Activated CD4-positive, alpha-beta T cell treated with anti-CD3 and anti-CD28 coated beads, Interleukin-2, Interleukin-6, amounts not matched to agents 100 ng/mL and 50 ng/mL, durations not matched to agents 16 hours and 8 hours (primary cell): ENCODE measurements at places on chromosomes 6 and 20.

DNA sequence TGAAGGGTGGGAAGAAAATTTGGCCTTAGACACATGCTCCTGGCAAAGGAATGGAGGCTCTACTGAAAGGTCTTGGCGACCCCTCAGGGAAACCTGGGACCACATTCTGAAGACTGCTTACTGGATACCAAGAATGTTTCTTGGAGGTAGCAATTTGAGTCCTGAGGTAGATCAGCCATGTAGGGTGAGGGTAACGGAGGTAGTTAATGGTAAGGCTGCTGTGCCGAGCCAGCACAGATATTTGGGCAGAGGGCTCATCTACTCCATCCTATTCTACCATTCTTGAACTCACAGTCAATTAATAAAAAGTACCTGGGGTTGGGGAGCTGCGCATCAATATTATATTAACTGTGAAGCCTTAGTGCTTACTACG lies 401 bp upstream of the PHF3 start:
- no peak for DNase-seq

- DNase-seq, result peak; percentile 27
Measured at GRCh38 chr6:42505385-42505718, 53.6 kb upstream of the TRERF1 start.

GRCh38 chr6:45184040-45184439 lies 144.1 kb upstream of the RUNX2 start:
- no peak for DNase-seq

- peak; percentile 32 for DNase-seq
Measured at GRCh38 chr6:40845553-40845952, 193.5 kb downstream of the UNC5CL start.

DNA sequence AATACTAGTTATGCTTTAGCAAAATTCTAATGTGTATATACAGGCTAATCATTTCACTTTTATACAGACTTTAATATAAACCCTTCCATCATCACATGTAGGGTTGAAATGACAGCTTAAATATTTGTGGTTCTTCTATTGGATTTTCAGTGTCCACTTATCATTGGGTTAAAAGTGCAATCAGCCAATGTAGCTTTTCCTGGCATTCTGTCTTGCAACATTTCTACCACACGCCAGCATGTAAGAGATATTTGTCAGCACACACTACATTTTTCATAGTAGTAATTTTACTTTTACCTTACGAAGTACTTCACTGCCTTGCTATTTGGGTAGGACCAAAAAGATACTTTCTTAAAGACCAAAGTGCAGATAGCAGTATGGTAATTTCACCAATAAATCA lies 252.0 kb downstream of the TBX18 start:
- no peak for DNase-seq

DNA sequence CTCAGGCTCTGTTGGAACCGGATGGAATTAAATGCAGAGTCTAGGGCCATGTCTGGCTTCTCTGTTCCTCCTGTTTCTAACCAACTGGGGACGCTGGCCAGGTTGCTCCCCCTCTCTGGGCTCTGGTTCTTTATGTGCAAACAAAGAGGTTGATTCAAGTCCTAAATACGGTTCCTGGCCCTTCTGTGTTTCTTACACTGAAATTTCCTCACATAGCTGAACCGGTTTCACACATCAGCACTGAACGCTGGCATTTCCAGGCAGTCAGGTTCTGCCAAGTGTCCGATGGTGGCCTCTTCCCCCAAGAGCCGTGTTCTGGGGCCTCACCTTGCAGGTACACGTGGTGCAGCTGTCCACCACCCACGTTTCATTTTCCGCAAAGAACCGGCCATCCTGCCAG lies 13.5 kb downstream of the THBS2 start:
- DNase-seq, result no peak

DNA sequence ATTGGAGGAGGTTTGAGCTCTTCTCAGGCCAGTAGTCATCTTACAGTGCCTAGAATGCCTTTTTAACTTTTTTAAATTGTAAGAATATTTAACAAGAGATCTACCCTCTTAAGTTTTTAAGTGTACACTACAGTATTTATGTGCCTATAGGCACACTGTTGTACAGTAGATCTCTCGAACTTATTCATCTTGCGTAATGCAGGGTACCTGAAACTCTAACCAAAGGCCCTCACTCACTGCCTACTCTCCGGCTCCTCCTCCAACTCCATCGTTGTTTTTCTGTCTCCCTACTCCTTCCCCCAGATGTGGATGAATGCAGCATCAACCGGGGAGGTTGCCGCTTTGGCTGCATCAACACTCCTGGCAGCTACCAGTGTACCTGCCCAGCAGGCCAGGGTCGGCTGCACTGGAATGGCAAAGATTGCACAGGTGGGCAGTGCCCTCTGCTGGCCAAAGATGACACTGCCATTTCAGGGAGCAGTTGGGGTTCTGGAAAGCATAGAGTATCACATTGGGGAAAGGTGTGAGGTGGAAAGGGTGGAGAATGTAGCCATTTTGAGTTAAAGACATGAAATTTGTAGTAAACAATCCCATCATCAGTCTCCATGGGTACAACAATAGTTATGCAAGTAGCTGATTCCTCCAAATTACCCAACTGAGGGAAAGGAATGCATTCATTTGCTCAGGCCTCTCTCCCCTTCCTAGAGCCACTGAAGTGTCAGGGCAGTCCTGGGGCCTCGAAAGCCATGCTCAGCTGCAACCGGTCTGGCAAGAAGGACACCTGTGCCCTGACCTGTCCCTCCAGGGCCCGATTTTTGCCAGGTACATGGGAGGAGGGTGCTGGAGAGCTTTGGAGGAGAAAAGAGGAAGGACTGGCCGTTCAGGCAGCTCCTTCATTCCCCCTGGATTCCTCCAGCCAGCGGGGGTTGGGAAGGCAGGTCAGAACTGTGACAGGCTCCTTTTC lies 18.4 kb upstream of the ZNF76 start:
- peak; percentile 82 for DNase-seq

DNA sequence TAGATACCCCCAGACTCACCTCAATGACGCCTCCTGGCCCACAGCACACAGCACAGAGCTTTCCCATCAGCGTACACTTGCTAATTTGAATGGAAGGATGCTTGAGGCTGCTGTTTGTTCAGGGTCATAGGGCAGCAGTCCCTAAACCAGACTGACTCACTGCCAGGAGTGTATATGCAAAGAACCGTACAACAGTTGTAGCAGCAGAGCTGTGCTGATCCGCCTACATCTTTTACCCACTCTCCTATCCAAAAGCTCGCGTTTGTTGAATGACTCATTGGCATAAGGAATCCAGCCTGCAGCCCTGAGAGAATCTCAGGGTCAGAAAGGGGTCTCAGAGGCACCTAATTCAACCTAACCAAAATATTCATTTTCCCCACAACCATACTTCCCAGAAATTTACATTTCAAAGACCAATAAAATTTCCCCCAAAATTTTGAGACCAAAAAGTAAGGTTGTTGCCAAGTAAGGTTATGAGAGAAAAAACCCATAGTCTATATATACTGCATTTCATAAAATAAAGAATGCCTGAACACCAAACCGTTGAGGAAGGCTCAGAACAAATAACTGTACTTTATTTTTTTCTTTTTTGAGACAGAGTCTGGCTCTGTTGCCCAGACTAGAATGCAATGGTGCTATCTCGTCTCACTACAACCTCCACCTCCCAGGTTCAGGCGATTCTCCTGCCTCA lies 35.3 kb upstream of the CCND3 start:
- DNase-seq, result peak; percentile 28

DNA sequence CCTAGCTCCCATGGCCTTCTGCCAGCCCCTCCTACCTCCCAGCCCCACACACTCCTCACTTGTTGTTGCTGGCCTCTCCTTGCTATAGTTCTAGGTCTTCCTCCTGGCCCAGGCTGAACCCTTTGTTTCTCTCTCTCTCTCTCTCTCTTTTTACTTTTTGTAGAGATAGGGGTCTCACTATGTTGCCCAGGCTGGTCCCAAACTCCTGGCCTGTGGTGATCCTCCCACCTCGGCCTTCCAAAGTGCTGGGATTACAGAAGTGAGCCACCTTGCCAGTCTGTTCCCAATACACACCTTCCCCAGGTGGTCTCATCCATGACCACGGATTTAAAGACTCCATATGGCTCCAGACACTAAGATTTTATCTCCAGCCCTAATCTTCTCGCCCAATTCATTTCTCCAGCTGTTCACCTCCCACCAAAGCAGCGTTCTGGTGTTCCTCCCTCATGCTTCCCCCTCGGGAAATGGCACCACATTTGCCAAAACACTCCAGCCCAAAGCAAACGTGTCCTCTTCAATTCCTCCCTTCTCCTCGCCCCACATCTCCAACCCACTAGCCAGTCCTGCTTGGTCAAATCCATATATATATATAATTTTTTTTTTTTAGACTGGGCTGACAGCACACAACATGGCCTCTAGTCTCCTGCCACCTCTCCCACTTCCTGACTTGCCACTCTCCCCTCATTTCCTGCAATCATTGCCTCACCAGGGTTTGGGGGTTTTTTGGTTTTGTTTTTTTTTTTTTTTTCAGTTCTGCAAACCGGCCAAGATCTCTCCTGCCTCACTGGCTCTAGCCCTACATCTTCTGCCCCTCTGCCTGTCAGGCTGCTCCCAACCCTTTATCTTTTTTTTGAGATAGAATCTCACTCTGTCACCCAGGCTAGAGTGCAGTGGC lies 104.4 kb downstream of the NCR2 start:
- DNase-seq, result peak; percentile 56

GRCh38 chr6:72825315-72825911 lies 203.5 kb downstream of the KCNQ5 start:
- no peak for DNase-seq

DNA sequence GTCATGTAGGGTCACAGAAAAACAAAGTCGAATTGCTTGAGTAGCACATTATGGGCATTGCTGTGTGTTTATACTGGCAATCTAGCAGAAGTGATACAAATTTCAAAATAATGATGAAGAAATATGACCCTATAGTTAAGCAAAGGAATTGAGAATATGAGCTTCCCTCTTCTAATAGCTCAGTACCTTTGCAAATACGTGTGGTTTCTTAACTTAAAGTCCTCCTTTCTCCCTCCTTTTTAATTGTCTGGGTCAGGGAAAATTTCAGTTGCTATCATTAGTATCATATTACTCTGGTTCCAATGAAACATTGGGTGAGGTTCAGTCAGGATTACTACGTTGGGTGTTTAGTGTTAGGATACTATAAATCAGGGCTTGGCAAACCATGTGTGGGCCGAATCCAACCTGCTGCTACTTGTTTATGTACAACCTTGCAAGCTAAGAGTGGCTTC lies 166.8 kb upstream of the CARMIL1 start:
- DNase-seq, result no peak

GRCh38 chr20:6704132-6704861 lies 63.2 kb upstream of the BMP2 start:
- DNase-seq, result no peak

DNA sequence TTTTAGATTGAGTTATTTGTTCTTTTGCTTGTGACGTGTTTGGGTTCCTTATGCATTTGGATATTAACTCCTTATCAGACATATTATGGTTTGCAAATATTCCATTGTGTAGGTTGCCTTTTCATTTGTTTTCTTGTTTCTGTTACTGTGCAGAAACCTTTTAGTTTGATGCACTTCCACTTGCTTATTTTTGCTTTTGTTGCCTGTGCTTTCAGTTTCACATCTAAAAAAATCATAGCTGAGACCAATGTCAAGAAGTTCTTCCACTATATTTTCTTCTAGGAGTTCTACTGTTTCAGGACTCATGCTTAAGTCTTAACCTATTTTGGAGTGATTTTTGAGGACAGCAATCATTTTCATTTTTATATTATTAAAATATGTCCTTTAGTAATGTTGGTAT lies 113.5 kb downstream of the EPM2A start:
- no peak for DNase-seq

DNA sequence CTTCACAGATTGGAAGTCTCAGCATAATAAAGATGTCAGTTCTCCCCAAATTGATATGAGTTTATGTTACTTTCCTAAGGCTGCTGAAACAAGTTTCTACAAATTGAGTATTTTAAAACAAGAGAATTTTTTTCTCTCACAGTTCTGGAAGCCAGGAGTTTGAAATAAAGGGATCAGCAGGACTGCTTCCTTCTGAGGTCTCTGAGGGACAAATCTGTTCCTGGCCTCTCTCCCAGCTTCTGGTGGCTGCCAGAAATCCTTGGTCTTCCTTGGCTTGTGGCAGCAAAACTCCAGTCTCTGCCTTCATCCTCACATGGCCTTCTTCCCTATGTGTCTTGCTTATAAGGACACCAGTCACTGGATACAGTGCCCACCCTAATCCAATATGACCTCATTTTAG lies 136.1 kb downstream of the TFAP2A start:
- no peak for DNase-seq

DNA sequence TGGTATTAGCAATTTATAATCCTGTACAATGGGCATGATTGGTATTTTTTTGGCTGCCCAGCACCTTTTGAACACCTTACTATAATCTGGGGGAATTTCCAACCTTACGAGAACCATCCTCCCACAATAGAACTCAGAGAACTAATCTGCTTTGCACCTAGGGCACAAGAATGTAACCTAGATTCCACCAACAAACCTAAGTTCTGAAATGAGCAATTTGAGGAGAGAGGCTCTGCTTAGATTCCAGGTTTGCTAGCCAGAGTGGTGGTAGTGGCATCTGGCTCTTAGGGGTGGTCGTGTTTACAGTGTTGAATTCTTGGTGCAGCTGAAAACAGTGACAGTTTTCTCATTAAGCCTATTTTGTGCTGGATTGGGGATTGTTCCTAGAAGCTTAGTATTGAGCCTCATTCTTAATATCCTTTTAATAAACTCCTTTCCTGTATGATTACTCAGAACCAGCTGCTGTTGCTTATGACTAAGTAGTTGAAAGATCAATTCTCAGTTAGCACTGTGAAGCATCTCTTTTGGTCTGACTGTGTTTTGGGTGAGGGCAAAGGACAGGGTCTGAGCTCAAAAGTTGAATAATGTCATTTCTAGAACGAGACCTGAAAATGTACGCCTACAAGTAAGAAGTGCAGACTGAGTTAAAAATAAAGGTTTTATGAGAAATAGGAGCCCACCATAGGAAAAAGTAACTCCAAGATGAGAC lies 385.6 kb downstream of the CDKAL1 start:
- peak; percentile 86 for DNase-seq

DNA sequence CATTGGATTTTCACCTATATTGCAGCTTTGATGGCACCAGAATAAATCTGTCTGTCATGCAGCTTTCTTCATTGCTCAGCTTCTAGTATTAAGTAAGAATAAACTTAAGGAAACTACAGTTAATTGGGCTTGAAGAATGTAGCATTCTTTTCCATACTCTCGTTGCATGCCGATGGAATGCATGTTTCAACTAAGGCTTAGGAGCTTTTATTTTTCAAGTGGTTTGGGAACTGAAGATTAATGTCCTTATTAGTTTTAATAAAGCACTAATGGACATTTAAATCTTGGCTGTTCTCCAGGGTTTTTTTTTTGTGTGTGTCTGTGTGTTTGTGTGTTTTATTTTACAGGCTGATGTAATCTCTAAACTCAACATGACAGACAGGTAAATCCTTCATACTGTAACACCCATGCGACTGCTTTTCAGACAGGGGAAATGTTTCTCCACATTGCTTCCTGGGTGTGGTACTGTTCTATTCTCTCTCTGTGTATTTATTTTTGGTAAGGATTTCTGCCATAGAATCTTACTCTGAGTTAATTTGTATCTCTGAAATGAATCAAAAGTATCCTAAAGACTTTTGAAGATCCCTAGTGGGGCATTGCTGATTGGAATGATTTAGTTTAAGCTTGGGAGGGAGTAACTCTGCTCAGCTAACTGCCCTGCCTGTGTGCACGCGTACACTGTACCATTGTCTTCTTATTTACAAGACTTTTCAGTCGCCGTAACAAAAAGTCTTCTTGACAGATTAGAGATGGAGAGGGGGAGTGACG lies 38.0 kb downstream of the SLC9A8 start:
- DNase-seq, result no peak
